ENCODE measurements at places on chromosomes 5 and 9. TPM values are rescaled to one million over a fixed set of nuclear protein-coding genes. Genes with fewer than 3 reads are reported as not detected.

The LMAN2 gene
- 295 TPM for total RNA-seq

The RASGRF2 gene
- under 0.01 TPM for total RNA-seq

DNA sequence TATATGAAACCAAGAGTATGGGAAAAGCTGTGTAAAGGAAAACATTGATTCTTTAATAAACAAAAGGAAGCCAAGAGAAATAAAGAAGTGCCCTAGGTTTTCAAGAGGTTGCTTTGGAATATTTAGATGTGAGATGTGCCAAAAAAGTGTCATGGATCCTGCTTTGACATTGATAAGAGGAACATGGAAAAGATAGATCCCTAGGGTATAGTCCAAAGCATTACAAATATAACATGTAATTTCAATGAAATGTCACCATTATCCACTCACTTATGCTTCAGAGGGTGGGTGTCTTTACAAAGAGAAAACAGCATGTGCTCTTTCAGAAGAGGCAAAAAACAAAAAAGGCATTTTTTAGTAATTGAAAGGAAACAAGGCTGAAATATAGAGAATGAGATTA lies 1196.7 kb downstream of the EFNA5 start:
- no peak for DNase-seq

The NUTM2G gene
- total RNA-seq, result not detected

The SLC34A1 gene
- not detected for total RNA-seq

- DNase-seq, result no peak
Observed at GRCh38 chr5:143106174-143106573, 297.3 kb downstream of the NR3C1 start.

The C1QTNF2 gene
- not detected for total RNA-seq
